ENCODE measurements at places on chromosomes 1 and 21.

DNA sequence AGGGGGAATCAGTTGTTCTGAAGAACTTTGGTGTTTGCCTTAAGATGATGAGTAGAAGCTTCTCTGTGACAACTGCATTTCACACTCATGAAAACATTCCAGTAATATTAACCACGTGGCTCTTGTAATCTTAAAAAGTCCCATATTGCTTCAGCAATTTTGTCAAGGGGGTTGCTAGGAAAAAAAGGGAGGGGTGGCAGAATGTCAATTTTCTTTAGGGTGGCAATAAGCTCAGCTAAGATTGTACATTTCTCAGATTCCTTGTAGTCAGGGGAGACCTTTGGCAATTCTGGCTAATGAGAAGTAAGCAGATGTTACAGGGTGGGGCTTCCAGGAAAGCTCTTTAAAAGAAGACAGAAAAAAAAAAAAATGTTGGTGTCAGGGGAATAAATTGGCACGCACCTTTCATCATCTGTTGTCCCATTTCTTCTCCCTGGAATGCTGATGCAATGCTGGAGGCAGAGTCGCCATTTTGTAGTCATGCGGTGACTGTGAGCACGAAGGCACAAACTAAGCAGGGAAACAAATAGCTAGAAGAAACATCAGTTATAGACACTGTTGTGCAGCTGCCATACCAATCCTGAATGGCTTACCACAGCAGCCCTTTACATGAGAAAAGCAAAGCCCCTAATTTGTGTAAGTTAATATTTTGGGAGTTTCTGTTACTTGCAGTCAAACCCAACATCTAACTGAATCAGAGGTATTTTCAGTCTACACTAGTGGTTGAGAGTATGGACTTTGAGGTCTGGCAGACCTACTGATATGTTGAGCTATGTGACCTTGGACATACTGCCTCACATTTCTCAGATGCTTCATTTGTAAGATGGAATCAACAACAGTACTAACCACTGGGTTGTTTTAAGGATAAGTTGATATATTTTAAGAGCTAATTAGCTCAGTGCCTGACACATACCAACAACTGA lies 56.1 kb upstream of the MRPS6 start:
- DNase-seq, result no peak

GRCh38 chr1:182598296-182598695 lies 5.9 kb downstream of the RGS16 start:
- no peak for DNase-seq

DNA sequence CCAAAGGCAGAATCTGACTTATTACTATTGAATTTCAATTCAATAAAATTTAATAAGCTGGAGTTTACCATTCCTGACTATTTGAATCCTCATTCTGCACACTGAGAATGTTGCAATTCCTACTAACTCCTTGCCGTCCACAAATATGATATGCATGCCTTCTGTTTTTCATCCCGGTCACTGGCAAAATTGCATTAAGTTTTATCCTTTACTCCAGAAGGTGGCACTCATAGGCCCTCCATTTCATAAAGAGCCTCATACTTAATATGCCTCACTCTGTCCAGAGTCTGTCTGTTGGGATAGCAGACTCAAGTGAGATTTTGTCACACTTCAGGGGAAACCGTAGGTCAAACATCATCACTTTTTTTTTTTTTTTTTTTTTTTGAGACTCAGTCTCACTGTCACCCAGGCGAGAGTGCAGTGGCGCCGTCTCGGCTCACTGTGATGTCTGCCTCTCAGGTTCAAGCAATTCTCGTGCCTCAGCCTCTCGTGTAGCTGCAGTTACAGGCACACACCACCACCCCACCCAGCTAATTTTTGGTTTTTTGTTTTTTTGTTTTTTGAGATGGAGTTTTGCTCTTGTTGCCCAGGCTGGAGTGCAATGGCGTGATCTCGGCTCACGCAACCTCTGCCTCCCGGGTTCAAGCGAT lies 27.3 kb downstream of the F11R start:
- DNase-seq, result peak; percentile 50

- DNase-seq, result no peak
These were observed 102.2 kb upstream of the HAO2 start for GRCh38 chr1:119266386-119266785.

DNA sequence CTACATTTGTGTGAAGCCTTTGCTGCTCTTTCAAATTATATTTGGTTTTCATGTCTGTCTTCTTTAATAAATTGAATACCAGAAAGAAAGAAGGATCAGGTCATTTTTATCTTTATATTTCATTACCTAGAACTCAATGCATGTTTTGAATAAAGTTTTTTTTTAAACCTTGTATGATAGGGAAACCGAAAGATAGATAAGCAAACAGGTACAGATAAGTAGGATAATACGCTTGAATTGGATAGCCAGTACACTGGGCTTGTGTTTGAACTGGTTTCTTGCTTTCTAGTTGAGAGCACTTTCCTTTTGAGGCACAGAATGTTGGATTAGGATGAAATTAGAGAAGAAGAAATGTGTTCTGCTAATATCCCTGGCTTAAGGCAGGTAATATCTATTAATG lies 46.9 kb downstream of the PKN2 start:
- DNase-seq, result no peak

DNA sequence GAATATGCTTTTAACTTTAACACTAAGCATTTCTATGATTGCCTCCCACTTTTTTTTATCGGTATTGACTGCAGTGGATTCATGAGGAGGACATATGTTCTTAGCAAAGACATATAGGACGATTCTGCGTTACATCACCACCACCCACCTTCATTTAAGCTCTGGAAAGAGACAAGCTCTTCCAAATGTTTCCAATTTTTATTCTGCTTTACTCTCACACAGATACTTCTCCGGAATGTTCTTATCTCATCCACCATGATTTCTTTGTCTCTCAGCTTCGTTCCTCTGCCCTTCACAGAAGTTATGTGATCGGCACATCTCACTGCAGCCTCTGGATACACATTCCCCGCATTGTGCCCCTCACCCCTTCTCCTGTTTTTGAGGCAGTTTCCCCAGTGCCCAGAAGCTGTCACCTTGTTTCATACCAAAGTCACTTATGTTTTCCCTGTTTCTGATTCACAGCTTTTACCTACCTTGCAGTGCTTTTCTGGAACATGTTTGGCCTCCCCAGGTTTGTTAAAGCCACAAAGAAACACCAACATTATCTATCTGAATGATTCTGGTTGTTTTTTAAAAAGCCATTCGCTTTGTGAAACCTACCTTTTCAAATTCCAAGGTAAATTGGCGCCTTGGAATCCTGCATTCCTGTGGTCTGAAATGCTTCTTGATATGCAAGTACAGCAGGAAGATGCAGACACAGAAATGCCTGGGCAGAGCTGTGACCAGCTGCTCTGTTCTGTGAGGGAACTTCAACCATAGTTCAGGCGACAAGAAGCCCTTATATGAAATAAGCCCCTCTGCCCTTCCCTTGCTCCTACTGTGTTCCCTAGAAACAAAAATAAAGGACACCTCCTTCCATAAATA lies 1020.2 kb downstream of the TTLL7 start:
- no peak for DNase-seq

- DNase-seq, result no peak
These were observed 27.5 kb upstream of the FCER1A start for GRCh38 chr1:159274631-159275030.

GRCh38 chr1:63724375-63724899 lies 49.4 kb upstream of the ROR1 start:
- no peak for DNase-seq

DNA sequence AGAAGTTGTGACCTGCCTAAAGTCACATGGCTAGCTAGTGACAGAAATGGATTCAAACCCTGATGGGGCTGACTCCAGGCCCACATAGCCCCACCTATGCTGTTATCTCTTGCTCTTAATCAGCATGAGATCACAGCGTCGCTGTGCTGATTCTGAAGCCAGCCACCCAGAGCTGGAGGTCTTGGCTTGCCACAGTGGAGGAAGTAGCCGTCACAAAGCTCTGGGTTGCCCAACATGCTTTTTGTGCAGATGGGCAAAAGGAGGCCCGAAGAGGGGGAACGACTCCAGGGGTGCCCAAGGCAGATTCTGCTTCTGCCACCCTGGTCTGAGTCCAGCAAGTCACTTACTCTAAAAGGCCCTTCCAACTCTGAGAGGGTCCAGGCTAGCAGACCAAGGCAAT lies 14.7 kb upstream of the MFSD2A start:
- DNase-seq, result no peak

- no peak for DNase-seq
These were observed 146.5 kb downstream of the PLA2G4A start for GRCh38 chr1:186975220-186975619.
